ENCODE measurements at places on chromosomes 6 and 20.

DNA sequence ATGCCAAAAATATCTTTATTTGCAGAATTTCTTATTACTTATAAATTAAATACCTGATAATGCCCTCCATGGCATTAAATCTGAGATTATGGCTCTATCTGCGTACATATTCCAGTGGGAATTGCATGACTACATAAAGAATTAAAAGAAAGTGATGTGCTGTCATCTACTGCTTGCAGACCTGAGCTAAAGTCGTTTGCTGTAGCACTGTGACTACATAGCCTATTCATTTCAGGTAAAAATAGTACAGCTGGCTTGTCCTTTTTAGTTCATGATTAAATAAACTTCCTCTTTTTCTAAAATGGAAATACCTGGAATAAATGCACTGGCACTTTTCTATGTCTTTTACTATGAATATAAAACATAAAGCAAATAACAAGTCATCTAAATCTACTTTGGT lies 78.1 kb downstream of the CGA start:
- DNase-seq, result no peak
- no peak overlapping the region for H3K27ac ChIP-seq
- H3K27me3 ChIP-seq, result peaks cover 28% of the 10 kb centered on the region
- no peaks in the 10 kb centered on the region for H3K36me3 ChIP-seq

- no peaks in the 10 kb centered on the region for H3K4me1 ChIP-seq
- no peaks in the 10 kb centered on the region for H3K36me3 ChIP-seq
- no peak overlapping the region for H3K27ac ChIP-seq
- no peak overlapping the region for H3K4me3 ChIP-seq
- H3K27me3 ChIP-seq, result peaks cover 34% of the 10 kb centered on the region
- no peak for DNase-seq
Observed at GRCh38 chr20:44412402-44413144, 57.1 kb downstream of the HNF4A start.

DNA sequence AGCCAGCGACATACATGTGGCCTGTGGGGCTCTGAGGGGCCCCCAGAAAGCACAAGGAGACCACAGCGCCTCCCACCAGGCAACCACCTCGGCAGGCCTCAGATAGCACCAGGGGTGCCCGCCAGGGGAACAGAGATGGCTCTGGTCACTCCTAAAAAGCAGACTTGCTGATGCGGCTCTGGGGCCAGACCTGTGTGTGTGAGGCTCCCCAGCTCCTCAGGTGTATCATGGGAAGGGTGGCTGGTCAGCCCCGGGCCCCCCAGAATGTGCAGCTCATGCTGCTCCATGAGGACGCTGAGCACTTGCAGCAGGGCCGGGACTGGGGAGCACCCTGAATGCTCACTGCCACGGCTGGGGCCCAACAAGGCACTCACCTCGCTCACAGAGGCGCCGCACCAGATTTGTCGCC lies 60.2 kb downstream of the PYGB start:
- peaks cover 65% of the 10 kb centered on the region for H3K4me1 ChIP-seq
- H3K36me3 ChIP-seq, result peaks cover 50% of the 10 kb centered on the region
- H3K4me3 ChIP-seq, result peak overlapping the region; percentile 16
- no peak overlapping the region for H3K27ac ChIP-seq
- H3K27me3 ChIP-seq, result no peaks in the 10 kb centered on the region

DNA sequence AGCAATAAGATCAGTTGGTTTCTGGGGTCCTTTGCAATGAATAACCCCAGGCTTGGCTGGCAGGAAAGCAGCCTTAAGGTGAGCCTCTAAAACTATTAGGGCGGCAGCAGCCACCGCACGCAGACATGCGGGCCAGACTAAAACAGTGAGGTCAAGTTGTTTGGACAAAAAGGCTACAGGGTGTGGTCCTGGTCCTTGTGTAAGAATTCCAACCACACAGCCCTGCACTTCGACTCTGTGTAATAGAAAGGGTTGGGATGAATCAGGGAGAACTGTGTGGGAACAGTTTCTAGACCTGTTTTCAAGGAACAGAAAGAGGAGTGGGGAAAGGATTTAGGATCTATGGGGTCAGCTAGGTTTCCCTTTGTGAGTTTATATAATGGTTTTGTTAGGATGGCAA lies 237.6 kb downstream of the SMOC2 start:
- H3K4me3 ChIP-seq, result no peak overlapping the region
- H3K36me3 ChIP-seq, result no peaks in the 10 kb centered on the region
- H3K27ac ChIP-seq, result no peak overlapping the region
- DNase-seq, result no peak

GRCh38 chr20:2576317-2576727 lies 39.9 kb downstream of the TMC2 start:
- H3K36me3 ChIP-seq, result no peaks in the 10 kb centered on the region
- no peak for DNase-seq
- H3K27ac ChIP-seq, result no peak overlapping the region
- no peak overlapping the region for H3K4me3 ChIP-seq
- H3K4me1 ChIP-seq, result no peaks in the 10 kb centered on the region
- peaks cover 60% of the 10 kb centered on the region for H3K27me3 ChIP-seq

DNA sequence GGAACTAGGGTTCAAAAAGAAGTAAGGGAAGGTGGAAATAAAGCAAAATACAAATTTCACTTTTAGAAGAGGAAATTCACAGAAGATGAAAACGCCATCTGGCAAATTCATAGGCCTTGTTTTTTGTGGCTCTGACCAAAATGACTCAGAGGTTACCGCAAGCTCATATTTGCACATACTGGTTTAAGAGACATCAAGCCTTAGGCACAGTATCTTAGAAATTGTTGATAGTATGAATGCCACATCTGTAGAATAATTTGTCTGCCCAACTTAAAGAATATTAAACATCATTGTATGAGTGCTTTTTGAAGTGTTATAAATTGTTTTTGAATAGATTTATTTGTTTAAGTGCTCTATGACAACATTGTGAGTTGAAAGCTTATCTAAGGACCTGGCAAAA lies 10.6 kb downstream of the TAAR1 start:
- DNase-seq, result no peak
- H3K27ac ChIP-seq, result no peak overlapping the region
- no peak overlapping the region for H3K4me3 ChIP-seq
- H3K36me3 ChIP-seq, result no peaks in the 10 kb centered on the region
- H3K27me3 ChIP-seq, result no peaks in the 10 kb centered on the region
- no peaks in the 10 kb centered on the region for H3K4me1 ChIP-seq

DNA sequence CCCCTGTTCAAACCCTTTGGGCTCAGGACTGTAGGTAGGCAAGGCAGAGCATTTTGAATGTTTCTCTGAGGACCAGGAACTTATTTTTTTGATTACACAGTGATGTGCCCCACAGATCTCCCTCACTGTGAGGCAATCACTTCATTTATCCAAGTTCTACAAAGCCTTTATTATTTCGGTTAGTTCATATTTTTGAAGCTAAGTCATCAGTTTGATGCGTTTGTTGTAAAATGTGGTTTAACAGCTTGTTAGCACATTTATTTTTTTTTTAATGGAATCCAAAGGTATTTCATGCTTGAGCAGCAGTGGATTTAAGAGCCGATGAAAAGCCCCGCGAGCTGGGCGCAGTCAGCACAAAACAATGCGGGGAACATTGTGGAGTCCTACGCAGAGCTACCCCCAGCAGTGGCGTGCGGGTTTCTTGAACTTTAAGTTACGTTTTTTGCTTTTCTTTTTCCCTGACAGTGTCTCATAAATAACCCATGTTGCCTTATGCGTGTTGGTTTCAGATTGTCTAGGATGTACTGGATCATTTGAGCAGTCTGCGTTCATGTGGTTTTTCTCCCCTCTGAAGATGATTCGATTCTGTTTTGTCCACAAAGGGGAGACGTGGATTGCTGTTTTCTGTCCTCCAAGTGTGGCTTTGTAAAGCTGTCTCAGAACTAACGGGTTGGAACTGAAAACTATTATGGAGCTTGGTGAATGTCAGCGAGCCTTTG lies 233.6 kb upstream of the BMP2 start:
- H3K27ac ChIP-seq, result no peak overlapping the region
- no peak overlapping the region for H3K4me3 ChIP-seq
- no peaks in the 10 kb centered on the region for H3K36me3 ChIP-seq
- H3K27me3 ChIP-seq, result no peaks in the 10 kb centered on the region

GRCh38 chr20:433300-433975 lies 25.3 kb downstream of the RBCK1 start:
- peaks cover 70% of the 10 kb centered on the region for H3K36me3 ChIP-seq
- H3K27ac ChIP-seq, result peak overlapping the region; percentile 94
- H3K27me3 ChIP-seq, result no peaks in the 10 kb centered on the region

DNA sequence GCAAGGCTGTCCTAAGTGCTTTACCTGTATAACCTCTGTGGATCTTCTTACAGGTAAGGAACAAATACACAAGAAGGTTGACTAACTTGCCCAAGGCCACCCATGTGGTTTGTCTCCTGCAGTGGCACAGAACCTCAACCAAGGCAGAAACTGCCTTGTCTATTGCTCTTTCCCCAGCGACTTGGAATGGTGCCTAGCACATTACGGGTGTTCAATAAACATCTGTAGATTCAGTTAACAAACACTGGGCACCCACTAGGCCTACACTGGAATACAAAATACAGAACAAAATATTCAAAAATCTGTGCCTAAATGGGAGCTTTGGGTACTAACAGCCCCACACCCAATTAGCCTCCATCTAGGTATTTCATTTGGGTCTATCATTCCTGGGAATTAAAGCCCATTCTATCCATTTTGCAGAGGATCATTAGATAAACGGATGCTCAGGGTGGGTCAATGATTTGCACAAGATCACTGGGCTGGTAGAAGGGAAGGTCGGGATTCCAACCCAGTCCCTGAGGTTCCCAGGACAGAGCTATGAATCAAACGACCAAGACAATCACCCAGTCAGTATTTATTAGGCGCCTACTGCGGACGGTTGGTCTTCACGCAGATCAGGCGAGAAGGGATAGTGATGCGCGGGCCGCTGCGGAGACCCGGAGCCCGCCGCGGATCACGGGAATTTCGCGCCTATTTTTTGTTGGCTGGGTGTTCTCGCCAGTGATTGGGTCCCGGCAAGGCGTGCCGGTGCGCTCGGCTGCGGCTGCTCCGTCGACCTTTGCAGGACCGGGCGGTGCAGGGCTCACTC lies at the start of gene STK35:
Gene STK35, plus strand, starts transcription at position 771 of the 808 bp plus-strand sequence. CDS start 55 bp downstream, outside the sequence.
- H3K4me1 ChIP-seq, result peaks cover 40% of the 10 kb centered on the region
- H3K36me3 ChIP-seq, result peaks cover 30% of the 10 kb centered on the region
- H3K4me3 ChIP-seq, result peak within 1 kb of the TSS; percentile 95
- no peak for DNase-seq
- peak within 1 kb of the TSS; percentile 99 for H3K27ac ChIP-seq
- H3K27me3 ChIP-seq, result no peaks in the 10 kb centered on the region

DNA sequence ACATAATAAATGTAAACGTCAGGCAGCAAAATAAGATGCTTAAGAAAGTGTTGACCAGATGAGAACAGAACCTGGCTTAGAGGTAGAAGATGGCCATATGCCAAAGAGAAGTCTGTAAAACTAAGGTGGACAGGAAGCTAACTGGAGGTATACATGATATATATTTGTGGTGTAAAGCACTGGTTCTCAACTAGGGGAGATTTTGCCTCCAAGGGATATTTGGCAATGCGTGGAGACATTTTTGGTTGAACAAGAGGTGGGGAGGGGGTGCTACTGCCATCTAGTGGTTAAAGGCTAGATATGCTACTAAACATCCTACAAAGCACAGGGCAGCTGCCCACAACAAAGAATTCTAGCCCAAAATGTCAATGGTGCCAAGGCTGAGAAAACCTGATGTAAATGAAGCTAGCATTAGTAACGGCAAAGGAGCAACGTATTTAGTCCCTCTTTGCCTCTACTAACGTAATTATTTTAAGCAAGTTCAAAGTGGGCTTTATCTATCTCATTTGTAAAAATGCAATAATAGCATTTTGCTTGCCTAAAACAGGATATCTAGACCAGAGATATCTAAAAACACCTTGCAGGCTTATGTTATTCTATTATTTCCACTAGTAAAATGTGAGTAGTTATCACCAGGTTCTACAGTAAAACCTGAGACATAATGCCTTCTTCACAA lies 182.6 kb downstream of the RNGTT start:
- H3K4me1 ChIP-seq, result peaks cover 17% of the 10 kb centered on the region
- H3K27ac ChIP-seq, result no peak overlapping the region
- peaks cover 33% of the 10 kb centered on the region for H3K36me3 ChIP-seq
- no peaks in the 10 kb centered on the region for H3K27me3 ChIP-seq

DNA sequence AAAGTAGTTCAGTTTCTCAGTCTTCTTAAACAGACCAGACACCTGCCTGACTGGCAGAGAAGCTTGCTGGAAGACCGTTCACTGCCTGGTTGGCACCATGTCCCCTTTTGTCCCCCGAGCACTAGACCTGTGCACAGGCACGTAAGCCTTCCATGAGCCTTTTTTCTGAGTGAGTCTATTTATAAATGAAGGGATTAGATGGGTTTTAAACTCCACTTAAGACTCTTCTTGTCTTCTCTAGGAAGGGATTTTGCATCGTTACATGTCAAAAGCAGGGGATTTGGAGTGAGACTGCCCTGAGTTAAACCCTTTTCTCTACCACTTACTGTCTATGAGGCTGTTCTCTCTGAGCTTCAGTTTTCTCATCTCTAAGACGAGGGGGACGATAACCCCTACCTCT lies 37.6 kb downstream of the STK35 start:
- no peaks in the 10 kb centered on the region for H3K27me3 ChIP-seq
- DNase-seq, result no peak
- peak overlapping the region; percentile 2 for H3K27ac ChIP-seq
- peaks cover 39% of the 10 kb centered on the region for H3K36me3 ChIP-seq
- no peak overlapping the region for H3K4me3 ChIP-seq
- H3K4me1 ChIP-seq, result peaks cover 20% of the 10 kb centered on the region

DNA sequence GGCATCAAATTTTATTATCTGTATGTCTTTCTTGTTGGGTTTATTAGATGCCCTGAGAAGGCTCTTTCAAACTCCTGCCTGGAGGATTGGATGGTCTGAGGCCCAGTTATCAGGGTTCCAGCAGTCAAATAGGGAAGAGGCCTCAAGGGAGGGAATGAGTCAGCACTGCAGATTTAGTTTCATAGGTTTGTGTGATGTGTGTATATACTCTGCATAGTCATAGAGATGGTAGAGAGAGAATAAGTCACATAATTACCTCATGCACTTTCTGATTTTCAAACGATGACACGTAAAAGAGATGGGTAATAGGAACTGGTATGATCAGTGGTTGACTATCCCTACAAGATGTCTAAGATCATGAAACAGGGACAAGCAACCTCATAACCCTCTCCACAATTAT lies 82.1 kb downstream of the ADAT2 start:
- H3K4me3 ChIP-seq, result no peak overlapping the region
- no peaks in the 10 kb centered on the region for H3K36me3 ChIP-seq
- H3K27me3 ChIP-seq, result no peaks in the 10 kb centered on the region

- no peak overlapping the region for H3K27ac ChIP-seq
- no peak overlapping the region for H3K4me3 ChIP-seq
- peaks cover 6% of the 10 kb centered on the region for H3K4me1 ChIP-seq
- H3K27me3 ChIP-seq, result no peaks in the 10 kb centered on the region
- H3K36me3 ChIP-seq, result no peaks in the 10 kb centered on the region
- no peak for DNase-seq
Observed at GRCh38 chr6:130796313-130796905, 30.8 kb upstream of the SMLR1 start.

Measured in stimulated activated naive B cell treated with anti-CD40 and anti-IgM and Interleukin-4, amounts not matched to agents 10 μg/mL and 1 μg/mL and 100 μg/mL, for 72 hours (primary cell).